CD4-positive, alpha-beta T cell treated with Interferon gamma for 1 hour (primary cell): ENCODE measurements at places on chromosomes 1 and 21.

GRCh38 chr1:229159668-229160544, 111.0 kb upstream of the RAB4A start:
- no peak for DNase-seq

DNA sequence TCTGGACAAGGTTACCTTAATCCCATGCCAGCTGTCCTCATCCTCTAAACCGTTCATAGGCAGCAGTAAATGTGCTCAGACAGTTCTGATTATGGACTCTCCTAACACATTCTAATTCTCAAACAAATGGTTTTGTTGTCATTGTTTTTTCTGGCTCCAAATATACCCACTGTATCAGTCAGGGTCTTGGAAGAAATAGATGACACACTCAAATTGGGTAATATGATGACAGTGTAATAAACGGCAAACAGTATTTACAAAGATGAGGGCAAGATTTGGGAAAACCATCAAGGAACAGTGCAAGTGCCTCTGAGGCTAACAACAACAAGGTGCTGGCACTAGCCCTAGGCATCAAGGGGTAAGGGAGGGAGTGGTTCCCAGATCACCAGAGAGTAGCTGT, 4.3 kb upstream of the CDC20 start:
- DNase-seq = no peak

GRCh38 chr1:77139389-77139788, 79.8 kb downstream of the PIGK start:
- no peak for DNase-seq

DNA sequence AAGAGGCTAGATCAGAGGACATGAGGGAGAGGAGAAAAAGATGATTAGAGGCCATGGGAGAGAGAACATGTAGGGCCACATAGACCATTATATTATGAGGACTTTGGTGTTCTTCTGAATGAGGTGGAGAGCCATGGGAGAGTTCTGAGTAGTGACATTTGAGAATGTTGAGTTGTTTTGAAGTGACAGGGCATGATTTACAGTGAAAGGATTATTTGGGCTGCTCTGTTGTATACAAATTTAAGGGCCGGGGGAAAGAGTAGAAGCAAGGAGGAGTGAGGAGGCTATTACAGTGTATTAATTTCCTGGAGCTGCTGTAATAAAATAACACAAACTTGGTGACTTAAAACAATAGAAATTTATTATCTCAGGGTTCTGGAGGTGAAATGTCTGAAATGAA, 102.5 kb upstream of the RGS4 start:
- no peak for DNase-seq

- DNase-seq = no peak
These were observed 583.4 kb downstream of the DPYD start for GRCh38 chr1:97337250-97338030.

GRCh38 chr1:187794561-187794960, 965.8 kb downstream of the PLA2G4A start:
- DNase-seq = no peak

GRCh38 chr1:206925106-206925736, 3.5 kb upstream of the FCMR start:
- peak; percentile 84 for DNase-seq

- DNase-seq = peak; percentile 67
These were observed at the start of gene PLEKHM2 for GRCh38 chr1:15684042-15684461. Gene PLEKHM2, plus strand, starts transcription at chr1:15684320. Its CDS starts 239 bp downstream, at chr1:15684559.

DNA sequence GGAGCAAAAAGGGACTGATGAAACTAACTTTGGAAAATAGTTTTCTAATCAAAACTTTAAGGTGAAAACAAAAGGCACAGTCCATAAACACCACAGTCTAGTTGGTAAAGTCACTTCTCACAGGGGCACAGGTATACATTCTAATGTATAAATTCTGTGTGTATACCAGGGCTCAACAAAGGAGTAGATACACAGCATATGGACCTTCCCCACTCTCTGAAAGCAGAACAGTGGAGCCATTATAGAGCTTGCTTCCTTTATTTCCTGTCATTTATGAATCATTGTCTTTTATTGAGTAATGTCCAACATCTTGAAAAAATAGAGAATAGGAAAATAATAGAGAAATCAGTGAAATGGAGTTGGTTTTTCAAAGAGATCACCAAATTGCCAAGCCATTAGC, 746.5 kb upstream of the CHRM3 start:
- no peak for DNase-seq

- no peak for DNase-seq
These were observed 1761.9 kb downstream of the PLA2G4A start for GRCh38 chr1:188590641-188591040.

GRCh38 chr1:201917362-201918033, 28.8 kb downstream of the SHISA4 start:
- DNase-seq = no peak

DNA sequence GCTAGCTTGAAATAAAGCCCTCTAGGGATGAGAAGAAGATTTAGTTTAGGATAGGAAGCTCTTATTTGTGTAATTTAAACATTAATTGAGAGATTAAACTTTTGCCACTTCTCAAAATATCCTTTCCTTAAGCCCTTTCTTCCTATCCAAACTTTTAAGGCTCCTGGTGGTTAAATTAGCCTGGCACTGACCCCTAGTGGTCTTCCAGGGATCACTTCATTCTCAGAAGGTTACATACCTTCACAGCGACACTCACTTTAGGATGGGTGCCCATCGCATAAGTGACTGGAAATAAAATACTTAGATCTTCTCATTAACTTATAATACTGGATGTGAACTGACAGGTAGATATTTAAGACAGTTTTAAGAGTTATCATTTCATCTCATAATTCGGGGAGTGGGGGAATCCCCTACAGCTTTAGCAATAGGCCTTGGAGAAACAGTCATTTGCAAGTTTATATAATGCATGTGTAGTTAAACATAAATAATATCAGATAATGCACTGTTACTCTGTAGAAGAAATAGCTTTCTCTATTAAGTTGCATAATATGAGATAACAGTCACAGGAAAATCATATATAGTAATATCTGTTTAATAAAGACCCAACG, 7.4 kb downstream of the LHX9 start:
- DNase-seq = no peak

DNA sequence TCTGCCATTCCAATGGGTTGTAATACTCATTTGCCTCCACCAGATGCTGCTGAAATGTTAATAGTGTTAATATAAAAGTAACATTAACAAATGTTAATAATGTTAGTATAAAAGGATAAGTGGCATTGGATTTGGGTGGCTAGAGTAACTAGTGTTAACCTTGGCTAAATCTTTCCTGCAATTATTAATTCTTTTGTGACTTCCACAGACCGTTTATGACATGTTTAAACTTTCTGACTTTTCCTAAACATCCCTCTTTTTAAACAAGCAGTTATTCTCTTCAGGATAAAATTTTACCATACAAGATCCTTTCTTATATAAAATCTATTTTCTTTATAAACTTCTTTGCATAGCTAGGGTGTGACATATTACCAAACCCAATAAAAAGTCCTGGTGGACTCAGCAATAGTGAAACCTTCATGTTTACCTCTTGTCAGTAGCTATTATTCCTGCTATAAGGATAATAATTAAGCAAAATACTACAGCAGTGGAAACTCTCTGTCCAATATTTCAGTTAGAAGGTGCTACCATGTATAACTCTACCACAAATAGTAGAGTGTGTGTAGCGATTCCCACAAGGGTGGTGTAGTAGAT, 41.5 kb downstream of the CCDC30 start:
- no peak for DNase-seq

- no peak for DNase-seq
These were observed 207.9 kb upstream of the C1orf87 start for GRCh38 chr1:60281360-60281932.

DNA sequence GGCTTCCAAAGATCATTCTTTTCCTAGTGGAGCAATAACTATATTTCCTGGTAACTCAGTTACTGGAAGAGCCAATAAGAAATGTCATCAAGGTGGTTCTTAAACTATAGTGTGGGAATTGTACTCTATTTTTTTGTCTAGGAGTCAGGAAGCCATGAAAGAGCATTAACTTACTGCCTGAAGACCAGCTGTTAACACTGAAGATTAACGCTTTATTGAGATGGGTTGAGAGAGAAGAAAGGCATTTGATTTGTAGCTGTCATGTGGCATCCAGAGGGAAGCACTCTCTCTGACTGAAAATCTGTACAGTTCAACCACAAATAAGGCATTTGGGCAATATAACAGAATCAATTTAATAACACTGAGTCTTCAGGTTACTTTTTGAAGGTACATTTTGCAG, 76.0 kb downstream of the DNM3 start:
- no peak for DNase-seq

- no peak for DNase-seq
These were observed 137.3 kb upstream of the EDN2 start for GRCh38 chr1:41621791-41622190.

DNA sequence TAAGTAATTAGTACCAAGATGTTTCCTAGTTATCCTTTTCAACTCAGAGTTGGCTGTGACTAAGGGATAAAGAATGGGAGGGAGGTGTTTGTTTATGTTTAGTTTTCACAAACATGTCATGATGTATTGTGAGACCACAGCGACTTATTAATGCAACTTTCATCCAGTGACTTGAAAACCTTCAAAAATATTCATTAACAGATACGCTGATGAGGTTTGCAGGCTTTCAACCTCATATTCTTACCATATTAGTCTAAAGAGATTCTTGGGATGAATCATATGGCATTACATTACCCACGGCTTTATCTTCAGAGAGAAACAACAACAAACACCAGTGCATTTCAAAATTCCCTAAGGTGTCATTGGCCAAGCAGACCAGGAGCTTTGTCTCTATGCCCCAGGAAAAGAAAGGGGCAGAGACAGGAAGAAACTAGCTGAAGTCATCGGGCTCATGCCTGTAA, 36.4 kb downstream of the PALMD start:
- DNase-seq = no peak

- DNase-seq = no peak
These were observed 9.1 kb downstream of the NFIA start for GRCh38 chr1:61091455-61091854.

DNA sequence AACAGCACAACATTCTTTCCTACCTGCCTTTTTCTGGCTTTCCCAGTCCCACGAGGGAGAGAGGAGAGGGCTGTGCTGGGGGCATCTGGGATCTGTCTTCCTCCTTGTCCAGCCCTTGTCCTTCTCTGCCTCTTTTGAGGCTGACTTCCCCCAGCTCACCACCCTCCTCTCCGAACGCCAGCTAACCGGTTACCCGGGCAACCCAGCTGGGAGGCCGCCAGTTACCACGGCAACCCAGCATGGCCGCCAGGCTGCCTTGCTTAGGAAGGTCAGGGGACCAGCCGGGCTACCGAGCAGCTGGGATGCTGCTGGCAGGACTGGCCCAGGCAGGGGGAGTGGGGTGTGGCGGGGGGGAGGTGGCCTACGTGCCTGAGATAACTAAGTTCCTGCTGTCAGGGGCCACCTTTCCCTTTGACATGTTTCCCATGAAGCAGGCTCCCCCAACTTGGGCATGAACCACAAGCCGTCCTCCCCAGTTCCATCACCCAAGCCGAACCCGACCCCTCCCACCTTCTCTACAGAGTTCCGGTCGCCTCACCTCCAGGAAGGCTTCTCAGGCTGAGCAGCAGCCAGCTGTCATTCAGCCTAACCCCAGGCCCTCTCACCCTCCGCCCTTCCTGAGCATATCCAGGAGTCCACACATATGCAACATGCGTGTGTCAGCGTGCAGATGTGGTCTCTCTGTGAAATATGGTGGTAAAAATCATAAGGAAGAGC, 8.7 kb downstream of the PLEKHA6 start:
- no peak for DNase-seq

DNA sequence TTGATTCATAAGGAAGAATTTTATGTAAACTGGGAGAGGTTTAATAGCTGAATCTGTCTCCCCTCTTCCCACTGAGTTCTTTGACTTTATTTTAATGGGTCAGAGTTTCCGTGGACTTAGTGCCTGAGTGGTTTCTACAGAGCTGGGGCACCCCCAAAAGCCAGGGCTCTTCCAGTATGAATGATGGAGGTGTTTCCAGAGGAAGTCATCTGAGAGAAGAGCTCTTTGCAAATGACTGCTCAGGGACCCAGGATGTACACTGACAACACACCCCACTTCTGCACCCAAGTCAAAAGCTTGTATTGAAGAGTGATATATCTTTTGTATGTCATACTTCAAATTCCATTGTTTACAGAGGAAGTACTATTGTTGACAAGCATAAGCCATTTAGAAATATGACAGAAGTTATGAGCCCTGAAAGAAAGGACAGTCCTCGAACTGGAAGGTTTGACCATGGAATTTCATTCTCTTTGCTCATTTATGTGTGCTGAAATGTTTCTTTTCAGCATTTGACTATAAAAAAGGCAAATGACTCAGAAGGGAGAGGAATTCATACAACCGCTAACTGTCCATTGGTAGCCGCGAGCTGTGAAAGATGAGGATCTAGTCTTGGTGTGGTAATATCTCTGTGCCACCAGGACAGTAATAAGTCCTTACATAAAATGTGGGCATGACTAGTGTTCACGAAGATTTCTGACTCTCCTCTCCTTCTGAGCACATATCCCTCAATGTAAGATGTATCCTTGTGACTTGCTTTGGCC, 25.4 kb upstream of the LMX1A start:
- DNase-seq = no peak

- DNase-seq = no peak
These were observed 8.1 kb upstream of the RCC2 start for GRCh38 chr1:17447501-17447992.

- DNase-seq = no peak
These were observed 1.1 kb upstream of the ADIPOR1 start for GRCh38 chr1:202959276-202959620.

DNA sequence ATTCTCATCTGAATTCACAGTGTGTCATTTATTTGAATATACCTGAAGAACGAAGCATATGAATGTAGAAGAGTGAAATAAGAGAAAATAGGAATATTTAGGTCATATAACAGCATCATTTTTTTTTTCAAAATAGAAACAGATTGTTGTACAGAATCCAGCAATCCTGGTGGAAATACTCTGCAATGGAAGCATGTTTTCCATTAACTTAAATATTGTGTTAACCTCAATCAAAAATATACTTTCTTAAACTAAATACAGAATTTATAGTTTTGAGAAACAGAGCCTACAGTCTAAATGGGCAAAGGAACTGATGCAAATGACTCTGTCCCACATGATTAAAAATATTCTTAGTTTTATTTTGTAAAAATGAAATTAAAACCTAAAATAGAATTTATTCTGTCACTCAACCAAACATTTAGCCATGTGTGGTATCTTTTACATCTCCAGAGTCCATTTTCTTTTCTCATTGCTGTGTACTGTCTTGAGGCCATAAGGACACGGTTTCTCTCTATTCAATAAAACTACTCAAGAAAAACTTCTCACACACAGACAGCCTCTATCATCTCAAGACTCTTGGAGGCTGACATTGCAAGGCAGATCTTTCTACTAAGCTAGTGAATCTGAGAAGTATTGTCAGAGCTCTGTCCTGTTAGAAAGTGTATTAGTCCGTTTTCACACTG, 322.6 kb downstream of the LTN1 start:
- no peak for DNase-seq

DNA sequence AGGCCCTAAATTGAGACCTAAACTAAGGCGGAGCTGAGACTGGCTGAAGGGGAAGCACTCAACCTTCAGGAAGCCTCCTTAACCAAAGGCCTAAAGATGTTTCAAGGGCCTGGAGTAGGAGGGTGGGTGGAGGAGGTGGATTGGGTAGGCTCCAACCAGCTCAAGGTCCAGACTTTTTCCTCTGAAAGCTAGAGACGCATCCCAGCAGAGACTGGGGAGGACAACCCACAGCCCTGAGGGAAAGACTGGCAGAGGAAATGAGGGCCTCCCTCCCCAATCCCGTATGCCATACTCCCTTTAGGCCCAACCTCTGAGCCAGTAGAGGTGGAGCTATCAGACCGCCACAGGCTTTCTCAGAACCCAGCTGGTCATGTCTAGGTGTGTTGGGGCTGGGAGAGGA, 1.1 kb downstream of the ECM1 start:
- DNase-seq = no peak
